GM10248 (cell line): ENCODE measurements at places on chromosomes 3 and 15.

DNA sequence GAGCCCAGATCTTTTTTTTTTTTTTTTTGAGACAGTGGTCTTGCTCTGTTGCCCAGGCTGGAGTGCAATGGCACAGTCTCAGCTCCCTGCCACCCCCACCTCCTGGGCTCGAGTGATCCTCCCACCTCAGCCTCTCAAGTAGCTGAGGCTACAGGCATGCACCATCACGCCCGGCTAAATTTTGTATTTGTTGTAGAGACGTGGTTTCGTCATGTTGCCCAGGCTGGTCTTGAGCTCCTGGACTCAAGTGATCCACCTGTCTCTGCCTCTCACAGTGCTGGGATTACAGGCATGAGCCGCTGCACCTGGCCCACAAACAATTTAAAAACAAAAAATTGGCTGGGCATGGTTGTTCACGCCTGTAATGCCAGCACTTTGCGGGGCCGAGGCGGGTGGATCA is 22.6 kb upstream of the SLC6A6 start:
- no peak for DNase-seq

- no peak for DNase-seq
These were observed 3.1 kb downstream of the IFRD2 start for GRCh38 chr3:50289130-50289529.

- DNase-seq, result no peak
These were observed 161.5 kb upstream of the C2CD4B start for GRCh38 chr15:62326460-62327011.

DNA sequence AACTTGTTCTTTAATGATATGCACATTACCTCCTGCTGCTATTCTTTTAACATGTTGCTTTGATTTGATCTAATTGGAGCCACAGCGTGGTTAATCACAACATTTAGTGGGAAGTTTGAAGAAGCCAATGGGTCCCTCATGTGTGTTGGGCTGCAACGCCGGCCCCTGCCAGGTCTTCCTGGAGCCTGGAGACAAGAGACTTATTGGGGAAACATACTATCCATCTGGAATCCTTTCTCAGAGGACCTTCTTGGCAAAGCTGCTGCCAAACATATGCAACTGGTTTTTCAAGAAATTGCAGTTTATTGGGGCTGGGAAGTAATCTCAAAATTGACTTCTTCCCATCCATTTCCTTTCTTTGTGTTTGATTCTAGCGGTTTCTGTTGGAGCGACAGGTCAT is 396.3 kb upstream of the PROK2 start:
- no peak for DNase-seq

- peak; percentile 76 for DNase-seq
These were observed 7.6 kb downstream of the ULK3 start for GRCh38 chr15:74835312-74835823.

DNA sequence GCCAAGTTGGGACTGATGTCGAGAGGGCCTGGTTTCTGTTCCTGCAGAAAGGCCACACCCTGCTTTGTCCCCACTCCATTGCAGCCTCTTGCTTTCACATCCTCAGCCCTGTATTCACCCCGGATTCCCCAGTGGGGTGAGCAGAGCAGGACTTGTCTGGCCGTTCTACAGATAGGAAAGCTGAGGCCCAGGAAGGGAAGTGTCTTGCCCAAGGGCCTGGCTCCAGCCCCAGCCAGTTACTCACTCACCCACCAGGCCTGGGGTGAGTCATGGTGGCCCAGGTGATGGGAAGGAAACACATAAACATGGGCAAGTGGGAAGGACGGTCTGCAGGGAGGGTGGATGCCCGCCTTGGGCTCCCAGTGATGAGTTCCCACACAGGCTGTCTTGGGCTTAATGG is 6.1 kb upstream of the DUSP7 start:
- peak; percentile 69 for DNase-seq

GRCh38 chr15:82159922-82160321 is 102.6 kb downstream of the EFL1 start:
- no peak for DNase-seq

- peak; percentile 44 for DNase-seq
These were observed 123.4 kb upstream of the MB21D2 start for GRCh38 chr3:193040836-193041672.

- DNase-seq, result peak; percentile 63
These were observed 34.3 kb downstream of the CCR3 start for GRCh38 chr3:46276497-46277099.

DNA sequence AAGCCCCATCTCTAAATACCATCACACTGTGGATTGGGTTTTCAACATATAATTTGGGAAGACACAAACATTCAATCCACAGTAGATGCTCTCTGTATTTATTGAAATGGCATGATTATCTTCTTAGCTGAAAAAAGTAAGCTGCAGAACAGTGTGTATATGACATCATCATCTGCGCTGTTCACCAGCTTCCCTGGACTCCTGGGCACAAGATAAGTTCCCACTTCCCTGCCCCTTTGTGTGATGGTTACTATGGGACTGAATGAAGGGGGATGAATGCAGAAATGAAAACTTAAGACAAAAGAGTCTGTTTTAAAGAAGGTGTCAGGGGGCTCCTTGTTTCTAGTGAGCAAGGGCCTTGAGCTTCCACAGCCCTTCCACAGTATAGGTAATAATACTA is 20.0 kb upstream of the GPD1L start:
- no peak for DNase-seq

GRCh38 chr15:40006003-40006402 is 33.0 kb downstream of the SRP14 start:
- DNase-seq, result no peak

DNA sequence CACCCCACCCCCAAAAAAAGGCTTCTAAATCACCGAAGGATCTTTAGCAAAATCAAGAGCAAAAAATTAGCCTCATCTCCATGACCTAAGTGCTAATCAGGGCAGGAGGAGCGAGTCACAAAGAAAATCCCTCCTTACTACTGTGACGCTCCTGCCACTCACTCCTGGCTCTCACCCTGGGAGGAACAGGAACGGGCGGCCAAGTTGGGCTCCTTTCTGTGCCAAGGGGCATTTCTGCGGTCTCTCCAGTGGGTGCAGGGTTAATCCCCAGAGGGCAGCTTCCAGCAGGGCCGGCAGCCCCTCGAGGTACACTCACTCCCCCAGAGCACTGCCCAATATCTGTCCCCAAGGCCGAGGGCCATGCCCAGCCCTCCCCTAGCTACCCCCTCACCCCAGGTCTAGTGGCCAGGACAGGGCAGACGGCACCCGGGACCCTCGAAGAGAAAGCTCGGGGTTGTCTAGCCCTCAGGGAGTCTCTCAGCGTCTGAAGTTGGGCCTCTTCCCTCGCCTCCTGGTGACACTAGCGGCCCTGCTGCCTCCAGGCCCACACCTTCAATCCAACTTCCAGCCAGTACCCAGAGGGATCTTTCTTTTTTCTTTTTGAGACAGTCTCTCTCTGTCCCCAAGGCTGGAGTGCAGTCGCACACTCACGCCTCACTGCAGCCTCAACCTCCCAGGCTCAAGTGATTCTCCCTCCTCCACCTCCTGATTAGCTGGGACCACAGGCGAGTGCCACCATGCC is 706 bp downstream of the CAV3 start:
- DNase-seq, result no peak

- DNase-seq, result peak; percentile 13
These were observed 1.4 kb upstream of the FOXB1 start for GRCh38 chr15:60002528-60003218.

GRCh38 chr3:144257381-144257780 is 285.8 kb downstream of the DIPK2A start:
- DNase-seq, result no peak

- DNase-seq, result no peak
These were observed 45.9 kb downstream of the FAM43A start for GRCh38 chr3:194731506-194732073.

- DNase-seq, result no peak
These were observed 75.9 kb upstream of the SPRED1 start for GRCh38 chr15:38176691-38177090.

DNA sequence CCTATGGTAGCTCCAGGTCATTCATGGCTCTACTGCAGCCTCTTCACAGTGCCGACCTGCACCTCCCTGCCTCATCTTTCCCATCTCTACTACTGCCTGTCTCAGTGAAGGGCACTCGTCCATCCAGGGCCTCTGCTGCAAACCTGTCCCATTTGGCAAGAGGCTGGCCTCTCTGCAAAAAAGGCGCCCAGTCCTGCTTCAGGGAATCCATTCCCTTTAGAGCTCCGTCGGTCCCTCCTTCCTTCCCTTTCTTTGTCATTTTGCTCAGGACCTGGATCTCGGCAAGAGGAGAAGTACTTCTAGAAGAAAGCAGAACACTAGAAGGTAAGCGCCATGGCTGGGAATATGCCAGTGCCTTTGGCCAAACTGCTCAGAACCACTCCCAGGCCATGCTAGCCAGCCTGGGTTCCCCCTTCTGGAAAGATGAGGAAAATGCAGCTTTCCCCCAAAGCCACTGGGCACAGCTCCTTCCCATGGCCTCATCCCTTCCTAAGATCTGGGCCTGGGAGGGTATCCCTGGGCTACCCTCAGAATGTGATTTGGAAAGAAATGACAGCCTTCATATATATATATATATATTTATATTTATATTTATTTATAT is 6.4 kb upstream of the ISL2 start:
- no peak for DNase-seq

DNA sequence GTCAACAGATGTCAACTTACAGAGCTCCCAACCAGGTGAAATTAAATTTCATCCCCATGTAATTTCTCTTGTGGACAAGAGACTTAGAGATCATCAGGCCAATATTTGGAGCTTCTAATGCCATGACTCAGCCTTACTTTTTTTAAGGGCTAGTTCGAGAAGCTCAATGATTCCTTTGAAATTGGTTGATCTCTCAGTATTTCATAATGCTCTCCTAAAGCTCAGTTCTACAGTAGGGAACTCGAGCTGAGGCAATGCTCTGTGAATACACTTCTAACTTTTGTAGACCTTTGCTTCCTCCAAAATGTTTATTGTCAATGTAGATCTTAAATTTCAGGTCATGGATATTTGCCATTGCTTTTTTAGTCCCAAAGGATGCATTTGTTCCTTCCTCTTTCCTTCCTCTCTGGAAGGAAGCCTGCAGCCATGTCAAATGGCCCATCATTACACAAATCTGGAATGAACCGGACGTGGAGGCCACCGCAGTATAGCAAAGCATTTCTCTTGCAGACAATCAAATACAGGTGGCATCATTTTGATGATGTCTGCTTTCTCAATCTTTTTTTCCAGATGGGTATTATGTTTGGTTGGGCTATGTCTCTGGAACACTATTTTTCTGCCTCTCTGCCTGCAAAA is 28.3 kb downstream of the STARD5 start:
- no peak for DNase-seq

DNA sequence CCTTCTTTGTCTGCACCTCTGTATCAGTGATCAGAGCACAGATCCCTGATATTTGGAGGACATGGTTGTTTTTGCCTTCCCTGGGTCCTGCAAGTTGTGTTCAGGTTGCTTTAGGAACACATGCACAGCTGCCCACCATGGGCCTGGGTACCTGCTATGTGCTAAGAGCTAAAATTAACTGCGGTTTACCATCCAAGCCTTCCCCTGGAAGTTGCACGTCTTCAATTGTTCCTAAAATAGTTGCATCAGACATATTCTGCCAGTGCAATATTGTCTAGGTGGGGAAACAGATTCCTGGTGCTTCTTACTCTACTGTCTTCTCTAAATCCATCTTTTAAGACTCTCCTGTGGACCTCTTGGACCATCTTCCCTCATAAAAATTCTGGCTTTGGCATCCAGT is 80.9 kb downstream of the PDE8A start:
- no peak for DNase-seq

GRCh38 chr3:72587282-72587681 is 261.0 kb downstream of the SHQ1 start:
- DNase-seq, result no peak

- no peak for DNase-seq
These were observed 61.6 kb upstream of the TGFBR2 start for GRCh38 chr3:30544812-30545211.

GRCh38 chr3:141432904-141433303 is 53.9 kb upstream of the RASA2 start:
- DNase-seq, result no peak

- peak; percentile 63 for DNase-seq
These were observed 70.4 kb downstream of the ST6GAL1 start for GRCh38 chr3:187000711-187001151.
